ENCODE measurements at places on chromosomes 5 and 9.

DNA sequence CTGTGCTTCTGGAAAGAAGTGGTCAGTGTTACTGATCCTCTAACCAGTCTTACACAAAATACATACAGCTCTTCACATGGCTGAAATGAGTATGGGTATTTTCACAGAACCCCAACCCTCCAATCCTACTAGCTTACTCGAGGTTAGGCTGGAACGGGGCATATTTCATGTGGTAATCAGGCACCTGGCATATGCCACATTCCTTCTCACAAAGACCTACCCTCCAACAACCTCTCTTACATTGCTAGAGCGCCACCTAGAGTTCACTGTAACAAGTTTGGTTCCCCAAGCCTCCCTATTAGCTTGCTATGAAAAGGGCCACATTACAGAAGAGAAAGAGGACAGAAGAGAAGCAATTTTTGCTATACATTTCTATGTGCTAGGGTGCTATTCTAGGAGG, 597.3 kb downstream of the PRELID2 start:
- no peak for DNase-seq

- DNase-seq: no peak
Measured at GRCh38 chr5:75037106-75037505, 15.3 kb downstream of the GCNT4 start.

DNA sequence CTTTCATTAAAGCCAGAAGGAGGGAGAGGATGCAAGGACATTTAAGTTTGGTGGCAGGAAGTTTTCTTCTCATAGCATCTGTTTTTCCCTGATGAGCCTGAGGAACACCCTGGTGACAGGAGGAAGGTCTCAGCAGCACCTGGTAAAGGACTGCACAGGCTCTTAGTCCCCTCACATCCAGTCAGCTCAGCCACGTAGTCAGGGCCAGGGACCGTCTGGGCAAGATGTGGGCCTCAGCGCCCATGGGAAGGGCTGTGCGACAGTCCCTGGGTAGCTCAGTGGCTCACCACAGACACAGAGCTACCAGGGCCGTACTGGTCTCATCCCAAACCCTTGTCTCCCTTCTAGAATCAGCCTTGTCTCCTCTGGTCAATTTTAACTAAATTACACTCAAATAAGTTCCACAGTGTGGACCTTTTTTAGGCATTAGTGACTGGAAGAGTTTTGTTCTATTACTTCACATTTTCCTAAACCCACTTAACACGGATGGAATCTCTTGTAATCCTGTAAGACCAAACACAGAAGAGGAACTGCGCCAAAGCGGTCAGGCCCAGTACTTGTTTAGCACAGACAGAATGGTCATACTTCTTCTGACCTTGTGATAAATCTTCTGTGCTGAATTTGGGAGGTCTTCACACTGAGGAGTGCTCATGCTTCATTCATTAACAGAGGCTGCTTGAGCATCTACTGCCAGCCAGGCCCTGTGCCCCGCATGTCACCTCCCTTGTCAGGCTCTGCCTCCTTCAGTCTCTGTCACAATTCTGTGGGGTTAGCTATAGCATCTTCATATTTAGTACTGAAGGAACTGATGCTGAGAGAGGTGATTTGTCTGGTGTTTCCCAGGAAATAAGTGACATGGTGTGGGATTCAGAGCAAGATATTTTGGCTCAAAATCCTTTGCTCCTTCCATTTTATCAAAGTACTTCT, 91.4 kb downstream of the ANGPTL2 start:
- no peak for DNase-seq

GRCh38 chr5:142819825-142820224, 49.6 kb downstream of the ARHGAP26 start:
- DNase-seq: no peak

GRCh38 chr5:39774605-39775004, 349.8 kb upstream of the DAB2 start:
- no peak for DNase-seq

- DNase-seq: no peak
Measured at GRCh38 chr5:172898843-172899369, 60.3 kb upstream of the RPL26L1 start.

GRCh38 chr5:175121457-175121856, 322.5 kb downstream of the DRD1 start:
- no peak for DNase-seq

GRCh38 chr9:125495172-125496119, 211.6 kb downstream of the MAPKAP1 start:
- DNase-seq: no peak

DNA sequence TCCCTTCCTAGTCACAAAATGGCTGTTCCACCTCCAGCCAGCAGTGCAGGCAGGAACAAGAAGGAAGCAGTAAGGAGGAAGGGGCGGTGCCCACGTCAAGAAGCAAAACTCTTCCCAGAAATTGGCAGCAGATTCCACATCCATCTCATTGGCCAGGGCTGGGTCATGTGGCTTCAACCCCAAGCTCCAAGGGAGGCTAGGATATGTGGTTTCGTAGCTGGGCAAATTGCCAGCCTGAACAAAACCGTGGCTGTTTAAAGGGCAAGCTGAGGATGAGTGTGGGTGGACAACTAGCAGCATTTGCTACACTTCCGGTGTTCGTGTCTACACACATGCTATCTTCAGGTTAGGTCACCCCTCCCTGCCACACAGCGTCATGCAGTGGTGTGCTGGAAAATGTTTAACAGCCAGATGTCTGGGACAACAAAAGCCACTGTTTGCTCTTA, 92.1 kb upstream of the MAP1B start:
- no peak for DNase-seq

- DNase-seq: no peak
Measured at GRCh38 chr5:157516006-157516405, 56.0 kb downstream of the NIPAL4 start.
